ENCODE measurements at places on chromosomes 1 and 21.

DNA sequence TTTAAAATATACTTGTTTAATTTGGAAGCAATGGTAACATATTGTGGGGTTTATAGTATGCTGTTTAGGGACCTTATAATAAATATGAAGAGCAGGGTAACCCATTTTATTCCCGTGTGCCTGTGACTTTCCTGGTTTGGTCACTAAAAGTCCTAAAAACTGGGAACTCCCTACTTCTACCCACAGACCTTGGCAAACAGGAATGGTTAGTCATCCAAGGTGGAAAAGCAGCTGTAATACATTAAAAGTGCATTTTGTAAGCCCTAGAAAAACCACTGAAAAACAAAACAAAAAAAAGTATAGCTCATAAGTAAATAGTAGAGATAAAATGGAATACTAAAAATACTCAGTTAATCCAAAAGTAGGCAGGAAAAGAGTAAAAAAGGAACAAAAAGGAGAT lies 538.9 kb downstream of the LMO4 start:
- DNase-seq = no peak

GRCh38 chr1:67844988-67845387 lies 11.7 kb upstream of the GNG12 start:
- DNase-seq = no peak

GRCh38 chr1:39144924-39145323 lies 59.6 kb upstream of the MACF1 start:
- no peak for DNase-seq

DNA sequence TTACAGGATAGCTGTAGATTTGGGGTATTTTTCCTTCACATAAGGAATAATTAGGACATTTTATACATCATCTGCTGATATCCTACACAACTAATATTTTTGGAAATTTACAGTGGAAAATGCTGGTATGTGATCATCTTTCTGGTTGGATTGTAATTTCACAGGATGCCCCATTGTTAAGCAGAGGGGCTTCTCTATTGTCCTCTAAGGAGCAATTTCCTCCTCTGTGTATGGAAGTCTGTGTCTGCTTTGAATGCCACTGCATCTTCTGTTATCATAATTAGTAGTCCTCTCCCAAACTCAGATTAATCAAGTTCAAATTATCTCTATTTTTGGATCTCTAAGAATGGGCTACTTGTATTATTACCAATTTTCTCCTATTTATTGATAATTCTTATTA lies 988.1 kb upstream of the B3GALT2 start:
- no peak for DNase-seq

- DNase-seq = no peak
Measured at GRCh38 chr1:153866045-153866850, 56.5 kb downstream of the GATAD2B start.

DNA sequence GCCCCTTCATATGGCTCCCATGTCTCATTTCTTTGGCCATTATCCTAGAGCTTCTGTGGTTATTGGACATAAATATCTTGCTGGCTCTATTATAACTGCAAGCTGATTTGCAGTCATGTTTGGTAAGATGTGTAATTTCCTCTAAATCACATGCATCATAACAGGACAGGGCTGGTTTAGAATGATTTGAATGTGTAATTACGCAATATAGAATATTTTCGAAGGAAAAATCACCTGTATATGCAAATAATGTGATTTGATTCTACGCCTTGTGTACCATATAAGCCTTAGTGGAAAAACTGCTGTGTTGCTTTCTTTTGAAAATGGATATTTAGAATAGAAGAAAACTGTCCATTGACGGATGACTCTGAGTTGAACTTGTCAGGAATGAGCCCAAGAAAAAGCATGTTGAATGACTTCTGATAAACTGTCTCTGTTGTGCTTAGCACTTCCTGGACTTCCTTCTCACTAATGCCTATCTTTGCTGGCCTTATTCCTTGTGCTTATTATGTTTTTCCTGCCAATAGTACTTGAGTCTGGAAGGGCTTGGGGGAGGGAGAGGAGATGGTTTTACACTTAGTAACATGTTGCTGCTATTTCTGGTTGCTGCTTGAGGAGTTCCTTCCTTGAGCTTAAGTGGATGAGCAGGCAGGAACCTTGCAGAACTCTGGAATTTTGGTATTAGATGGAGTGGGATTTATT lies 6.5 kb downstream of the CACHD1 start:
- DNase-seq = no peak

DNA sequence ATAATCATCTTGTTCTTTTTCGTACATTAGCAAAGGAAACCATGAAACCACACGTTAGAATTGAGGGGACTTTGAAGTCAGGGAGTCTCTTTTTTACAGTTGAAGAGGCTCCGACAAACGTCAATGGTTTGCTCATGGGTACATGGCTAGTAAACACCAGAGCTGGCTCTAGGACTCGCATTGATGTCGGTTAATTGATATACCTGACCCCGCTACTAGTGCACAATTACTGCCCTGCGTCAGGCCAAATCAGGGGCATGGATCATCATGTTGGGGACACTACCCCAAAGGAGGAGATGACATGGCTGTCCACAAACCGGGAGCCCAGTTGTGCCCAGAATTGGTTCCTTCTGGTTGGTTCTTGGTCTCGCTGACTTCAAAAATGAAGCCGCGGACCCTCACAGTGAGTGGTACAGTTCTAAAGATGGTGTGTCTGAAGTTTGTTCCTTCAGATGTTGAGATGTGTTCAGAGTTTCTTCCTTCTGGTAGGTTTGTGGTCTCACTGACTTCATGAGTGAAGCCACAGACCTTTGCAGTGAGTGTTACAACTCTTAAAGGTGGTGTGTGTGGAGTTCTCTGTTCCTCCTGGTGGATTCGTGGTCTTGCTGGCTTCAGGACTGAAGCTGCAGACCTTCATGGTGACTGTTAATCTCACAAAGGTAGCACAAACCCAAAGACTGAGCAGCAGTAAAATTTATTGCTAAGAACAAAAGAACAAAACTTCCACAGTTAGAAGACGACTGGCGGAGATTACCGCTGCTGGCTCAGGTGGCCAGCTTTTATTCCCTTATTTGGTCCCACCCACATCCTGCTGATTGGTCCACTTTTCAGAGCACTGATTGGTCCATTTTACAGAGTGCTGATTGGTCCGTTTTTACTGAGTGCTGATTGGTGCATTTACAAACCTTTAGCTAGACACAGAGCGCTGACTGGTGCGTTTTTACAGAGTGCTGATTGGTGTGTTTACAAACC lies 126.9 kb upstream of the ERRFI1 start:
- DNase-seq = no peak

GRCh38 chr1:31380181-31380580 lies 7.3 kb upstream of the FABP3 start:
- no peak for DNase-seq

GRCh38 chr1:174996476-174996875 lies 3.3 kb upstream of the CACYBP start:
- DNase-seq = no peak

GRCh38 chr1:169958987-169959386 lies 65.3 kb upstream of the SCYL3 start:
- DNase-seq = no peak

DNA sequence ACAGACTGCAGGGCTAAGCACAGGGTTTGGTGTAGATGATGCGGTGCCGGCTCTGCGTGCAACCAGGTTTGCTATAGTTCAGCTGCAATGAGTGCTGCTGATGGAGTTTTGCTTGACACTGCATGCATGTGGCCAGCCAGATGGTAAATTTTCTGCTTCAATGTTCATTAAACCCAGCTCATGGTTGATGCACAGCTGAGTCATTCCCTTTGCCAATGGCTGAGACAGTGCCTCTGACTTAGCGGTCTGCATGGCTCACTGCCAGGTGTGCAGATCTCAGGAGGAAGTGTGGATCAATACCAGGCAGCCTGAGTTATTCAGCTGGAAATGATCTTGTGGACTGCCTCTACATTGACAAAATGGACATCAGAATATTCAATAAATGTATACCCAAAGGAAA lies 172.7 kb upstream of the ZP4 start:
- DNase-seq = no peak

GRCh38 chr1:202848191-202848542 lies 37.4 kb downstream of the PCAT6 start:
- DNase-seq = no peak

DNA sequence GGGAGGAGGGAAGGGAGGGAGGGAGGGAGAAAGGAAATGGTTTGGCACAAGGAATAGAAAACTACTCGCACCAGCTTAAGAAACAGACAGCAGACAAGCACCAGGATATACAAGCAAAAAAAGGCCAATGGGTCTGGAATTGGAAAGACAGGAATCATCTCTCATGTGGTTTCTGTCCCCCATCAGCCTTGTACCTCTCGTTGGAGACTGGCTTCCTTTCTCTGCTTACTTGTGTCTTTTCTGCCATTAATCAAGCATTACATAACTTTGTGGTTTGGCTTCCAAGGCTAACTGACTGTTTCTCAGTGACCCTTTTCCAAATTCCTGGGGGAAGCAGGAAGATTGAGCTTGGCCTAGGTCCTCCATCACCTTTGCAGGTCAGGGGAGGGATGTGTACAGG lies 11.8 kb upstream of the RALGPS2 start:
- DNase-seq = no peak

DNA sequence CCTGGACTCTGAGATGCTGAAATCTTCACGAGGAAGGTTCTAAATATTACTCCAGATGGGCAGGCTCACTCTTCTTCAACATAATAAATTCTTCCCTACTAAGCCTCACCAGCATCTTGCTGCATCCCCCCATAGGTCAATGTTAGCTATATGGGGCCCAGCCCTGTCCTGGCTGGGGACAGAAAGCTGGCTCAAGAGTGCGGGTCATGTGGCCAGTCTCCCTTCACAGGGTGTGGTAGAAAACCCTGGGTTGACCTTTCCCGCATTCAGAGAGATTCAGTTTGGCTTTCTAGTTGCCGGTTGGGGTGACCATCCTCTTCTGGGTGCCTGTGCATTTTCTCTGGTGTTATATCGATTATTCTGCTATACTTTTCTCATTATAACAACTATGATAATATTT lies 19.8 kb upstream of the KPRP start:
- DNase-seq = no peak

DNA sequence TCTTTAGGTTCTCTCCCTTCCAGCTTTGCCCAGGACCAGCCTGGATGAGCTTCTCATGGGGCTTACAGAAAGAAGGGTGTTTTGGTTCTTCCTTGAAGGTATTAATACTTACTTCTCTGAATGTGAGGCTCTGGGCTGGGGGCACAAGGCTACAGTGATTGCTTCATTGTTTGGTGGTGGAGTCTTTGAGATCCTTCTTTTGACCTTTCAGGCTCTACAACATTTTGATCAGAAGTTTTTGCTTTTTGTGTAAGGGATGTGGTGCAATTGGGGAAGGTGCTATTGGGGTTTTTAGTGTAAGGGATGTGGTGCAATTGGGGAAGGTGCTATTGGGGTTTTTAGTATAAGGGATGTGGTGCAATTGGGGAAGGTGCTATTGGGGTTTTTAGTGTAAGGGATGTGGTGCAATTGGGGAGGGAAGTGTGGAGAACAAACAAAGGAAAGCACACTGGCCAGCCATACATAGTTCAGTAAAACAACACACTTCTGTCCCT lies 103.6 kb upstream of the IVNS1ABP start:
- no peak for DNase-seq

DNA sequence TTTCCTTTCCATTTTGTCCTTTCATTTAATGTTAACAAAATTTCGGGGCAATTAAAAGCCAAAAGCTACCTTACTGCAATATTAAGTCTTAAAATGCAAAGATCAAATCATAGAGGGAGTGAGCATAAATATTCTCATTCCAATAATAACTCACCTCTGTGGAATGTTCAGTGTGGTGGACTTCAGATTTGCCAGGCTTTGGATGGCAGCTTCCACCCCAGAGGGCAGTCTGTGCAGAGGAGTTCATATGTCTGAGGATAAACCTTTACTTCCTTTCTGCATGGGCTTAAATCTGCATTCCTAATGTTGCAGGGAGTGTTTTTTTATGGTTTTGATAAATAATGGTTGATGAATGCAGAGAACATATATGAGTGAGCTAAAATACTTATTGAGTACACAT lies 16.3 kb downstream of the KIAA0040 start:
- DNase-seq = no peak

All from stimulated activated CD8-positive, alpha-beta memory T cell treated with anti-CD3 and anti-CD28 coated beads, Interleukin-4, amount 100 ng/mL, for 4 hours (primary cell).